Uterus (tissue), 4 donors: ENCODE measurements at places on chromosomes 11 and 22. TPM values are rescaled to one million over a fixed set of nuclear protein-coding genes. Genes with fewer than 3 reads are reported as not detected.

The C11orf91 gene
- total RNA-seq, result not detected

The TTC28 gene
- 43.8 TPM for total RNA-seq

The SERPINH1 gene
- 847 TPM for total RNA-seq

The UNC93B1 gene
- 4.1 TPM for total RNA-seq

The KIRREL3 gene
- not detected for total RNA-seq

The CHRM1 gene
- not detected for total RNA-seq

The OVOL1 gene
- total RNA-seq, result 1.0 TPM

The RIMBP3B gene
- not detected for total RNA-seq

The PATZ1 gene
- total RNA-seq, result 38.7 TPM

The MPPED2 gene
- total RNA-seq, result 19.5 TPM

The RFPL2 gene
- not detected for total RNA-seq

The CARNS1 gene
- total RNA-seq, result not detected

The OR8D4 gene
- total RNA-seq, result not detected

The SLC22A6 gene
- not detected for total RNA-seq
